Suppressor macrophage treated with lipopolysaccharide for 4 hours (primary cell): ENCODE measurements at places on chromosomes 6 and 20.

DNA sequence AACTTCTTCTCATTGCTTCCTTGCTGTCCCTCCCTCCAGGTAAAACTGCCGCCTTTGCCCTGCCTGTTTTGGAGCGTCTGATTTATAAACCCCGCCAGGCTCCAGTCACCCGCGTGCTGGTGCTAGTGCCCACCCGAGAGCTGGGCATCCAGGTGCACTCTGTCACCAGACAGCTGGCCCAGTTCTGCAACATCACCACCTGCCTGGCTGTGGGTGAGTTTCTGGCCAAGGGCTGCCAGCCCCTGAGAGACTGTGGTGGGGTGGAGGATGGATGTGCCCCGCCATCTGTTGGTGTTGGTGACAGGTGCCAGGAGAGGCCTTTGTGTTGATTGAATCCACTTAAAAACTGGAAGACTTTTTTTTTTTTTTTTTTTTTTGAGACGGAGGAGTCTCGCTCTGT is 9.5 kb downstream of the DDX27 start:
- no peak for DNase-seq

DNA sequence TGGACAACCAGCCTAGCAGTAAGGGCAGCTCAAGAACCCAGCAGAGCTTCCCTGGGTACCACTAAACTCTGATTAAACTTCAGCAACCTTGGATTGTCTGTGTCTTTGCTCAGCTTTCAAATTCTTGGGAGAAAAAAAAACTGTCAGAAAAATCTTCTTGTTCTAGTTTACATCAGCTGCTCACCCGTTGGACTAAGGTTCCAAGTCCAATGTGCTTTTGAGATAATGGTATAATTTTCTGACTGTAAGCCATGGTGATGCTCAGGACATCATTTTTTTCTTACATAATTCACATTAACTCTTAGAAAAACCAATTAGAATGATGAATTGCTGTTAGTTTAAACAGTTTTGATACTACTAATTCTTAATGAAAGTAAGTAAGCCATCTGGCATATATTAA is 145.8 kb downstream of the COL9A1 start:
- DNase-seq, result no peak

DNA sequence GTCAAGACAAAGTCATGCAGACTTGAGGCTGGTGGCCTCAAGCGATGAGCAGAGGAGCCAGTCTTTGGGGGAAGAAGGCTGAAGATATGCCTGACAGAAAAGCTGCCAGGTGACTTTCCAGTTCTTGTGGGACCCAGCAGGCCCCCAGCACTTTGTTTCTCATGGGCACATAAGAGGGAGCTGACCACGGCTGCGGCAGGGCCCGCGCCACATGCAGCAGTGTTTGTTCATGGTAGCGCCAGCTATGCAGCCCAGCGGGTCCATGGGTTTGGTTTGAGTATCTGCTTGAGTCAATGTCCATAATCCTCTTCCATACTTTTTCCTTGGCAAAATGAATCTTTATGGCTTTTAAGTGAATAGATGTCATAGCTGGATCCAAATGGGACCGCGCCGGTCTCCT is 91.0 kb upstream of the LY86 start:
- DNase-seq, result no peak

DNA sequence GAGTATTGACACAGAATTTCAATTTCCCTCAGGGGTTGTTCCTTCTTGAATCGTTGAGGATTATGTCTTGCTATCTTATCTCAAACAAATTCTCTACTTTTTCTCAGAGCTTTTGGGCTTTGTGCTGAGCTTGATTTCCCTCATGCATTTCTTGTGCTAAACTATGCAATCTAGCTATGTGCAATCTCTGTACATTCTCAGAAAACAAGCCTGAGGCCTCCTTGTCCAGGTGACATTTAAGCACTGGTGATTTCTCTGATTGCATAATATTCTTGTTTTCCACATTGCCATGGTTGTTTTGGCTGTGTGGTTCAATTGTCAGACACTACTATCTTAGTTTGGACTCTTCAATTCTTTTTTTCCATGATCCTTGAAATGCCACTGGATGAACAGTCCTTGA is 81.2 kb upstream of the MAN1A1 start:
- DNase-seq, result no peak

DNA sequence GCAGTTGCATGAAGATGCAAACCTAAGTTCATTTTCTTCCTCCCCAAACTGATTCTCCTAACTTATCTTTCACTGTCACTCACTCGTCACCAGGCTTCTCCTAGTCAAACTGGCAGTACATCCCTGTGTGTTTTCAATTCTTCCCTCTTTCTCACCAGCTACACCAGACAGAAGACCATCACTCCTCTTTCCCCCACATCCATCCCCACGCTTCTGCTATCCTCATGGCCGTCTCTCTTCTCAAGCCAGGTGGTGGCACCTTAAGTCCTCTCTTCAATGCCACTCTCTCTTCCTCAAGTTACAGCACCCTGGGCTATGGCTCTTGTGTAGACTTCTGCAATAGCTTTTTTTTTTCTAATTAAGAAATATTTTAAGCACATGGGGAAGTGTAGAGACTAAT is 14.4 kb upstream of the TREM2 start:
- DNase-seq, result no peak

- no peak for DNase-seq
Measured at GRCh38 chr20:3447321-3447720, 23.5 kb upstream of the ATRN start.

DNA sequence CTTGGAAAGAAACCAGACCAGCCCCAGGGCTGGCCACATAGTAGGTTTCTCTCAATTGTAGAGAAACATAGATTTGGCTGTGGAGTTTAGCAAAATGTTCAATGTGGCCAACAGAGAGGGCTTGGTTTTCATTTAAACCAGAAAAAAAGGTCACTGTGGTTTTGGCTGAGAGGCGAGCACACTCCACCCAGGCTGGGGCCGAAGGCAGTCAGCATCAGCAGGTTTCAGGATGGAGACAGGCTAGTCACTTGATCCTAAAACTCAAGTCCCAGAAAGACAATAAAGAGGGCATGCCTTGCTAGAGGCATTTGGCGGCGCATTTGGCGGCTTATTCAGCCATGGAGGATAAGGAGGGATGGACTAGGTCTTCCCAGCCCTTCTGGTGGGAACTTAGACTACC is 73.1 kb downstream of the PRND start:
- no peak for DNase-seq

DNA sequence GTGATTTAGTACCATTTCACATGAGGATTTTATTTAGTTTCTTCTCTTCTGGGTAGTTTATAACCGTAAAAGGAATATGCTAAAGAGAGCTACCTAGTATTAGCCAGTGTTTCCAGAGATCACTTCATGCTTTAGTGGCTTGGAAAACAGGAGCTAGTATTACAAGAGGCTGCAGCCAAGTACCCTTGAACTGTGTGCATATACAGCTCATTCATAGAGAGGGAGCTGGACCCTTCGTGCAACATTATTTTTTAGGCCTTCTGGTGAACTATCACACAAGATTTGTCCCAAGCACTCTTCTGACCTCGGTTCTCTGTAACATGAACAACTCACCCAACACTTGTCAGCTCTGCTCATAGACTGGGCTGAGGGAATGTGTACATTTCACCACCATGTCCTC is 74.9 kb upstream of the RIN2 start:
- DNase-seq, result no peak

DNA sequence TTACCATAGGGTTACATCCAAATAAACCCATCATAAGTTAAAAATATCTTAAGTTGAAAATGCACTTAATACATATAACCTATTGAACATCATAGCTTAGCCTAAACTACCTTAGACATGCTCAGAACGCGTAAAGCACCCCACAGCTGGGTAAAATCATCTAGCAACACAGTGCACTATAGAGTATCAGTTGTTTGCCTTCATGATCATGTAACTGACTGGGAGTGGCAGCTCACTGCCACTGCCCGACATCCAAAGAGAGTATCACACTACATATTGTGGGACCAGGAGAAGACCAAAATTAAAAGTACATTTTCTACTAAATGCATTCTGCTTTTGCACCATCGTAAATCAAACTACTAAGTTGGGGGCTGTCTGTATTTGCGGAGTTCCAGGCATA is 31.7 kb downstream of the THEMIS start:
- no peak for DNase-seq

GRCh38 chr20:37358366-37359150 is 12.6 kb downstream of the SRC start:
- DNase-seq, result no peak

DNA sequence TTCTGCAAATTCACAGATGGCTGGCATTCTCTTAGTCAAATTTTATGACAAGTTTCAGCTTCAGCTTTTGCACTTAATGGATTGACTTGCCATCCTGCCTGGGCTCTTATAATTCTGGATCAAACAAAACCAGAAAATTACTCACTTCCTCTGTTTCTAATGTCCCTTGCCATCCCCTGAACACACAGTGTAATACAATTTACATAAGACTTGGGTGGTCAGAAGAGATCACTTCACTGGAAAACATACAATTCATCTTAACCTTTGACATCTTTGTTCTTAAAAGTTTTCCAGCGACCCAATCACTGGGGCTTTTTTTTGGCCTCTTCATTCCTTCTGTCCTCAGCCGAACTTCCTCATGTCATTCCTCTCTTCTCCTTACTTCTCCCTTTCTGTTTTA is 199.0 kb downstream of the ARHGAP18 start:
- DNase-seq, result peak; percentile 53
